ENCODE measurements at places on chromosomes 3 and 15.

DNA sequence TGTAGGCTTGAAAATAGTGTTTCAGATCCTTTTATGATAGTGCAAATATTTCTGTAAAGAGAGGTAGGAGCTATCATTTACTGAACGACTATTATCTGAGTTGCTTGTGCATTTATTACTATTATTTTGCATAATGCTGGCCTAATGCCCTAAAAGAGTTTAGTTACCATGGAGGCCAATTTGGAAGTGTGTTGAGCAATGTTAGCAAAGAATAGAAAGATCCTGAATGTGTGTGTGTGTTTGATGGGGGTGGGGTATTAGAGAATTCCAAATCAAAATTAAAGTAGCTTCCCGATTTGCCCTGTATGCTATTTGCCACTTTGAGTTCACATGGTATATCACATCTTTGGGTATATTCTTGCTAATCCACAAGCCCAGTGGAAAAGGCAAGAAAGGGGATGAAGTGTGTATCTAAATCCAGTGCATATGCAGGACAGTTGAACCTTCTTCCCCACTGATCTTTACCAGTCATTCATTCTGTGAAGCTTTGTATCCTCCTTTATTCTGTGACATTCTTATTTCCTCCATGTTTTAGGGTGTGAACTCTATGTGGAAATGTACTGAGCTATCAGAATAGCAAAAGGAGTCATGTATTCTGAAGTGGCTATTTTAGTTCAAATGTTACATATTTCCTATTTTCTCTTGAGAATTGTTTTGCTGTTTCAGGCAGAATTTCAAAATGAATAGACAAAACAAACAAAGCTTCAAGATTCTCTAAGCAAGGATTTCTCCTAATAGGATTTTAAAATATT is 45.7 kb upstream of the PLSCR5 start:
- DNase-seq = no peak

- no peak for DNase-seq
These were observed 354.6 kb upstream of the ROPN1 start for GRCh38 chr3:124346487-124346886.

- DNase-seq = no peak
These were observed 1029.3 kb upstream of the CFAP20DC start for GRCh38 chr3:60079076-60079475.

GRCh38 chr15:71708051-71708429 is 102.3 kb upstream of the NR2E3 start:
- no peak for DNase-seq

GRCh38 chr15:75229191-75230015 is 27.7 kb downstream of the C15orf39 start:
- no peak for DNase-seq

DNA sequence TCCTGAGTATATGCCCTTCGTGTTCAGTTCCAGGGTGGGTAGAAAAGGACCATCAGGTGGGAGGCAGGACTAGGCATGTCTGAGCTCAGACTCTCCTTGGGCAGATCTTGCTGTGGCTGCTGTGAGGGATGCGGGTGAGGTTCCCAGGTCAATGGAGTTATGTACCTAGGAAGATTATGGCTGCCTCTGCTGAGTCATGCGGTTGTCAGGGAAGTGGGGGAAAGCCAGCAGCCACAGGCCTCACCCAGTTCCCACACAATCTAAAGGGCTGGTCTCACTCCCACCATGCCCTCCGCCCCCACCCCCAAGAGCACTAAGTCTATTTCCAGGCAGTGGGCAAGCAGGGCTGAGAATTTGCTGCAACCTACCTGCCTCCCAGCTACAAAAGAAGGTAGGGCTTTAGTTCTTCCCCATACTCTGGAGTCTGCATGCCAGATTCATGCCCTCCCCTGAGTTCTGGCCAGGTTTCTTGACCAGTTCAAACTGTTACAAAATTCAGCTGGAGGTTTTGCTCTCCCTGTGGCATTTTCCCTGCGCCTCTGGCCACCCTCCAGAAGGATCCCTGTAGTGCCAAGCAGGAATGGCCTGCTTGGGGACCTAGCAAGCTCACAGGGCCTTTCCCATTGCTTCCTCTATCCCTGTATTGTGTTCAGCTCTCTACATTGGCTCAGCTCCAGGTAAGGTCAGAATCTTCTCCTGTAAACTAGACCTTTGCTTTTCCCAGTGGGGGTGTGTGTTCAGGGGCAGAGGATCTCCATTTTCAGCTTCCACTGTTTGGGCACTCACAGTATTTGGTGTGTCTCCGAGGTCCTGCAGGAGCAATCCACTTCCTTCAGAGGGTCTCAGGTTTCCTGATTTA is 12.7 kb upstream of the TMCO5A start:
- no peak for DNase-seq

GRCh38 chr3:197878427-197878826 is 71.6 kb upstream of the RPL35A start:
- DNase-seq = no peak

DNA sequence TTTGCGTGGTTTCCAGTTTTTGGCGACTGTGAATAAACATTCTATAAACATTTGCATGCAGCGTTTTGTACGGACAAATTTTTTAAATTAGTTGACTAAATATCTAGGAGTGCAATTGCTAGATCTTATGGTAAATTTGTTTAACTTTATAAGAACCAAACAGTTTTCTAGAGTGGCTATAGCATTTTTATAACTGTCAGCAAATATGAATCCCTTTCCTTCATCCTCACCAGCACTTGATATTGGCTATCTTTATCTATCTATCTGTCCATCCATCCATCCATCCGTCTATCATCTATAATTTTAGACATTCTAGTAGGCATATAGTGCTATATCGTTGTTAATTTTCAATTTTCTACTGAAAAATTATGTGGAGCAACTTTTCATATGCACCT is 158.4 kb upstream of the CHRNA7 start:
- no peak for DNase-seq

DNA sequence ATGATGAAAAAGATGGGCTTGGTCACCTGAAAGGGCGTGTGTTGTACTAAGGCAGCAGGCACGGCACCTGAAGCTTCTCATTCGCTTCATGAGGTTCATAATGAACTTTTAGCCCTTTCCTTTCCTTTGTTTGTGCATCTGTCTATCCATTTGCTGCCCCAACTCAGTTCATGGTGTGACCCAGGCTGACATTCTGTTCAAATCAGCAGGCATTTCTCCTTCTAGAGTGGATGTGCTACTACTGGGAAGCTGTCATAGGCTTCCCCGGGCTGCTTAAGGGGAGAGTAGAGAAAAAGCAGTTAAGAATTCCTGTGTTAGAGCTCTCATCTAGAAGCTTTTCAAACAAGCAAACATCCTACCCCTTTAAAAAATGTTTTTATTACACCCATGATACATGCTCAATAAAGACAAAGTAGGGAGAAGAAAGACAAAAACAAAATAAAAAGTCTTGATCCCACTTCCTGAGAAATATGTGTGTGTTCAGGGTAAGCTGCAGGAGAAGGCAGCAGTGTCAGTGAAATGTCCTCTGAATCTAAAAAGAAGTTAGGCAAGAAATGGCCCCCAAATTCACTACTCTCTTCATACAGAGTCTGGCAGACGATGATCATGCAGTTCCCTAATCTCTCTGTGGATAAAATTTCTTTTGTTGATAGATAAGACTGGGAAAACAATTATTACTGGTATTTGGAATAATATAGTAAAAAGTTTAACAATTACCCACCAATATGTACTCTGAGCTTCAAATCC is 136.9 kb upstream of the PFN2 start:
- no peak for DNase-seq

- no peak for DNase-seq
These were observed 56.0 kb upstream of the MME start for GRCh38 chr3:155024006-155024638.

DNA sequence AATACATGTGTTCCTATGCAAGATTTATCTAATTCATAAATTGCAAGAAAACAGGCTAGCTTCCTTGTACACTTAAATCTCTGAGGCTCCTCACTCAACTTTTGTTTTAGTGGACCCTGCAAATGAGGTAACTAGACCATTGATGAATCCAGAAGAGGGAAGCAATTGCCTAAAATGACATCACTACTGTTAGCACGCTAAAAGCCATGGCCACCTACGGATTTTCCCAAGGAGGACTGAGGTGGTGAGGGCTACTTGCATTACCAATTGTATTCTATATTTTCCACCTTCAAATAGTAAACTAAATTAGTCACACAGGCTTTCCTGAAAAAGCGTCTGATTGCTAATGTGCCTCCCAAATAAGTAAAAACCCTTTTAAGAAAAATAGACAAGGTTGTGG is 140.7 kb downstream of the GADL1 start:
- no peak for DNase-seq

DNA sequence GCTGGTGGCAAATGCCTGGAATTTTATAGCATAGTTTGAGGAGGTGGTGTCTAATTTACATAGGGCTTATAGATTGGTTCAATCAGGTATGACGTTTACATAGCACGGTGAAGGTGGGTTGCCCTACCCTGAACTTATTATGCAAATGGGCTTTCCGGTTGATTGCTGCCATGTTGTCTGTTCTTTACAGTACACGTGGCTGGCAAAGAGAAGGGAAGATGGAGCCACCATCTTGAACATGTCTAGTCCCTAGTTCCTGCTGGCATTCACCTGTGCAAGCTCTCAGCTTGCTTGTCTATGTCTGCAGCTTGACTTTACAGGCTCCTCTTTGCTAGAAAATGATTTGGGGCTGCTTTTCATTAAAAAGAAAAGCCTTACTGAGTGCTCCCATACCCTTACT is 14.0 kb upstream of the STAC start:
- no peak for DNase-seq

DNA sequence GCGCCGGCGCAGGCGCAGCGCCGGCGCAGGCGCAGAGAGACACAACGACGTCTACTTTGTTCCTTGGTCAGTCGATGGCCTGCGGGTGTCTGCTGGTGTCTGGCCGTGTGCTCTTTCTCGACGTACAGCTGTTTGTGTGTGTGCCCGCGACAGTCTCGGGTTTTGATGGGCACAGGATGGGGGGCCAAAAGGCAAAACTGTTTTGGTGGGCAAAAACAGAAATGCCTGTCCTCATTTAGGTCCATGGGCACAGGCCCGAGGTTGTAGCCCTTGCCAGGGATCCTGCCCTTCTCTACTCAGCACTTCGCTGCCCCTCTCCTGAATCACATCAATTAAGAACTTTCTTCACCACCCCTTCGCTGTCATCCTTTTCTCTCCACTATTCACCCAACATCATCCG is 184.8 kb upstream of the CHL1 start:
- DNase-seq = no peak

- DNase-seq = no peak
These were observed 47.6 kb upstream of the CD200R1L start for GRCh38 chr3:112894258-112894657.

DNA sequence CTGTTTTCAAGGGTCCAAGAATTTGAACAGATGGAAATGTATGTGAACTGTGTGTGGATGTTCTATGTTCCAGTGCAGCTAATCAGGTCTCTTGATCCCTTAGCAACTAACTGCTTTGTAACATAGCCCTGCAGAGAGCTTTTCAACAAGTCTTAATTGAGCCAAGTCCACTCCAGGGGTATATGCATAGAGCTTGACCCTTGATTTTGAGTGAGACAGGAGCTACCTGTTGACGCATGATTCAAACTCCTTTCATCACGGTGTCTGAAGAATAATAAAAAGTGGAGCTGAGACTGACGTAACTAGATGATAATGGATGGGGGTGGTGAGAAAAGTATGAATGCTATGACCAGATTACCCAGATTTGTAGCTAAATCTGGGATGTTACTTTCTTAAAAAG is 93.3 kb upstream of the CCDC54 start:
- DNase-seq = no peak

DNA sequence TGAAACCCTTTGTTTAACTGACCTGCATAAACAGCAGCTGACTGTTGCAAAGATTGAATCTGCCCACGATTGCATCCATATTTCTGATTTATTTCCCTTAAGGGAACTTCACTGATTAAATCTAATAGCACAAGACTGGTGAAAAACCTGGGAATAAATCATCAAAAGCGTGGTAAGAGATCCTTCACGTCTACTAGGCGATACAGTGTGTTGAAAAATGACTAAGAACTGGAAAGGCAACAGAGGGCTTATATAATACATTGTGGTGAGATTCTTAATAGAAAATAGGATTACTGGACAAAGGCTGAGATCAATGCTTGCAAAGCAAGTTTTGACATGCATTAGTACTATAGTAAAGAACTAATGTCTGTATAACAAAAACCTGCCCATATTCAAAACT is 49.0 kb downstream of the POLQ start:
- DNase-seq = no peak

- no peak for DNase-seq
These were observed 93.4 kb downstream of the KCNMB2 start for GRCh38 chr3:178629430-178630178.

DNA sequence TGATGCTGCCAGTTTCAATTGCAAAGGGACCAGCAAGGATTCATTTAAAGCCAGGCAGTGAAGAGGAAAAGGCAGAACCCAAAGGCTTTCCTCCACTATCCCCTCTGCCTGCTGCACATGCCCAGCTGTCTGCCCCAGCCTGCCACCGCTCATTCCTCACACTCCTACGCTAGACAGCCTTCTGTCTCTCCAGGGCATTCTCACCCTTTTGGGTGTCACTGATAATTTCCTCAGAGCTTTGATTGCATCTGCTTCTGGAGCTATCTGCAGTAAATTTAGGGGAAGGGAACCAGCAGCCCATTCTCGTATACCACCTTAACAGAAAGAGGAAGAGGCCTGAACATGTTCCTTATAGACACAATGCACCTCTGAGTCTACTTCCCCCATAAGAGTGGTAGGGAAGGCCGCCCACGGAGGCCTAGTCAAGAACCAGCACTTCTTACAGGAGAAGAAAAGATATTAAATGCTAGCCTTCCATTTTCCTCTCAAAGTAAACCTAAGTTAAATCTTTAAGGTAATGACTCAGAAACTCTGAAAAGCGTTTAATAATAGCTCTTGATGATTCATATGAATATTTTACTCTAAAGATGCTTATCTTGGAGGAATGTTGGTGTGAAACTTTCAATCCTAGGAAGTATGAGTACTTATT is 20.9 kb downstream of the NUDT16 start:
- DNase-seq = no peak

DNA sequence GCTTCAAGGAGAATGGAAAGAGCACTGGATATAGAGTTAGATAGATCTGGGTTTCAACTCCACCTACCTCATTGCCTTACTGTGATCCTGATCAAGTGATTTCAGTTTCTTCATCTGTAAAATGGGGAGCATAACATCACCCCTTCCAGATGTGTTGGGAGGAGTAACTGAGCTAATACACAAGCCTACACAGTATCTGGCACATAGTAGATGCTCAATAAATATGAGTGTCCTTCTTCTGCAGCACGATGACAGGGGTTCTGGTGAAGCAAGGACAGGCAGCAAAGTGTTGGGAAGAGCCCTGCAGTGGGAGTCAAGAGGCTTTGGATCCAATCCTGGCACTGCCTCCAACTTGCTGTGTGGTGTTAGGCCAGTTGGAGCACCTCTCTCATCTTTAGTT is 270.0 kb downstream of the UACA start:
- DNase-seq = no peak

DNA sequence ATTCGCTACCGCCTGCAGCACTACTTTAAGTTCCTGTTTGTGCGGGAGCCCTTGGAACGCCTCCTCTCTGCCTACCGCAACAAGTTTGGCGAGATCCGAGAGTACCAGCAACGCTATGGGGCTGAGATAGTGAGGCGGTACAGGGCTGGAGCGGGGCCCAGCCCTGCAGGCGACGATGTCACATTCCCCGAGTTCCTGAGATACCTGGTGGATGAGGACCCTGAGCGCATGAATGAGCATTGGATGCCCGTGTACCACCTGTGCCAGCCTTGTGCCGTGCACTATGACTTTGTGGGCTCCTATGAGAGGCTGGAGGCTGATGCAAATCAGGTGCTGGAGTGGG is 995 bp downstream of the CHST14 start:
- no peak for DNase-seq

All from NCI-H187 treated with DMSO at 0.1 percent for 48 hours (cell line).